NCI-H1417 (cell line): ENCODE measurements at places on chromosomes 1 and 21.

GRCh38 chr21:26138615-26139257, 31.8 kb downstream of the APP start:
- DNase-seq, result no peak

GRCh38 chr1:90198616-90199332, 203.9 kb downstream of the ZNF326 start:
- DNase-seq, result no peak

DNA sequence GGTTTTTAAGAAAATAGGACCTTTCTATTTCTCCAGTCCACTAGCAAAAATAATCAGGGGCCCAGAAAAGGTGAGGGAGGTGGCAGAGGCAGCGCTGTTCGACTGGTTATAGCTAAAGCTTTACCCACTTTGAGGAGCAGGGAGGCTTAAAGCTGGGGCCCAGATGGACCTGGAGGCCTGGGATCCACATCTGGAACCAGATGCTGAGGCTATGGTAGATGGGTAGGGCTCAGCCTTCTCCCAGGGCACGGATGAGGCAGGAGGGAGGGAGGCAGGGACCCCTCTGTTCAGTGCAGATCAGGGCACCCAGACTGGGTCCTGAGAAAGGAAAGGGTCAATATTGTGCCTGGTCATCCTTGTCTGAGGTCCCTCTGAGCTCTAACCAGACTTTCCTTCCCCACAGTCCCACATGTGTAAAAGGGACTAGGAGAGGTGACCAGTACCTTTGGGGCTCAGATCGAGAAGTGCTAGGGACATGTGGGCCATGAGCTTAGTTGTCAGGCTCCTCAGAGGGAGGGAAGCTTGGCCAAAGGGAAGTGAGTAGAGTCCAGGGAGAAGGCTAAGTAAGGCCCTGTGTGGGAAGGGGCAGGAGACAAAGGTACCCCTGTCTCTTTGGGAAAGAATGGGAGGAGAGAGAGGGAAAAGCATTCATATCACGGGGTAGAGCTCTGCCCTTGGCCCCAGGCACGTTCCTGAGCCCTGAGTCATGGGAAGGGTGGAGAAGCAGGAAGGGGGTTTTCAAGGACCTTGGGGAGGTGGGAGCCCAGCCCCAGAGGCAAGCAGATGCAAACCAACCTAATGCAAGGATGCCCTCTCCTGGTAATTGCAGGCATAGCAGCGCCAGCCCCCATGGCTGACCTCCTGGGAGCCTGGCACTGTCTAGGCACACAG, 15.4 kb downstream of the LMNA start:
- peak; percentile 82 for DNase-seq

DNA sequence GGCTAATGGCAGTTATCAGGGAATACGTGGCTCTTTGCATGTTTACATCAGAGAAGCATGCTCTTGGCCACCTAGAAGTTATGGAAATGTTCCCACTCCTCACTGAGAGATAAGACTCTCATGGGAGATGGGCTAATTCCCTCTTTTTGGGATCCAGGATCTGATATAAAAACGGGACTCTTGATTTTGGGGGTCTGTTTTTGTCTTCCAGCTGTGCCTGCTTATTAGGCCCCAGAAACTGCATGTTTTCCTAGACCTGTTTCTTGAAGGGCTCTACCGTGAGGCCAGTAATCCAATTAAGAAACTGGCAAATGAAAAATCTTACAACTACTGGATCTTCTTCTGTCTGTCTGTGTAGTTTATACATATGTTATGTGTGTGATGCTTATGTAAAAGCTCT, 47.0 kb upstream of the PTCH2 start:
- DNase-seq, result no peak

- no peak for DNase-seq
These were observed 594.7 kb downstream of the ADGRL2 start for GRCh38 chr1:82395440-82395839.

- no peak for DNase-seq
These were observed 4.5 kb downstream of the EPHX1 start for GRCh38 chr1:225814381-225814780.

DNA sequence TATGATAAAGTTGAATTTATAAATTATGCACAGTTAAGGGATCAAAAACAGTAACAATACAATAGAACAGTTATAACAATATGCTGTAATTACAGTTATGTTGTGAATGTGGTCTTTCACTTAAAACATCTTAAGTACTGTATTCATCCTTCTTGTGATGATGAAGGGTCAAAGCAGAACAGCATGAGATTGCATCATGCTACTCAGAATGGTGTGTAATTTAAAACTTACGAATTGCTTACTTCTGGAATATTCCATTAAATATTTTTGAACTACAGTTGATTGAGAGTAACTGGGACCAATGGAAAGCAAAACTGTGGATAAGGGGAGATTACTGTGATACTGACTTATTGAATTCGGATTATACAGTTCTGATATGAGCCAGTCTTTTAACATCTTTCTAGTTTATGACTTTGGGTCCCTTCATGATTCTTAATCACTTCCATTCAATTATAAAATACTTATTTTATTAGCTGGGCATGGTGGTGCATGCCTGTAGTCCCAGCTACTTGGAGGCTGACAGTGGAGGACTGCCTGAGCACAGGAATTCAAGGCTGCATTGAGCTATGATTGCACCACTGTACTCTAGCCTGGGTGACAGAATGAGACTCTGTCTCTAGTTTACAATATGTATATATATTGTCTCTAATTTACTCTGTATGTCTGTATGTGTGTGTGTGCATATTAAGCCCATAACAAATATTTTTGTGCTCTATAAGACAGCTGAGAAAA, 43.2 kb downstream of the ATP1B1 start:
- no peak for DNase-seq

DNA sequence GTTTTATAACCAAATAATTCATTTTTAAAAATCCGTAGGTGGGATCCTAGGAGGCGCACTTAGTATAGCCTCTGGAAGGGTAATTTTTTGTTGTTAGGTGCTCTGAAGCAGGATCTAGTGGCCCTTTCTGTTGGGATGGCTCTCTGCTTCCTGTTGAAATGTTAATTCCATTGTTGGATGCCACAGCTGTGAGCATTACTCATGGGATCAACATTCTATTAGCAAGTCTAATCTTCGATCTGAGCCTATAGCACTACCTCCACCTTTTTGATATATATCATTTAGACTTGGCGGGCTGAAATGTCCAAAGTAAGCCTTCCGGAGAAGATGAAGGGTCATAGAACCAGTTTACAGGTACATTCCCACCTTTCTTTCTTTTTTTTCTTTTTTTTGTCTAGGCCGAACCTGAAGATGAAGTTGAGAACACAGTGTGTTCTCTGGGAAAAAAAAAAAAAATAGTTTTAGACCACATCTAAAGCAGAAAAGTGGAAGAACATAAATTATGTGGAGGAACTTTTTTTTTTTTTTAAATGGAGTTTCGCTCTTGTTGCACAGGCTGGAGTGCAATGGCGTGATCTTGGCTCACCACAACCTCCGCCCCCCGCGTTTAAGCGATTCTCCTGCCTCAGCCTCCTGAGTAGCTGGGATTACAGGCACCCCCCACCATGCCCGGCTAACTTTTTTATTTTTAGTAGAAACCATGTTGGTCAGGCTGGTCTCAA, 1.4 kb downstream of the CXADR start:
- no peak for DNase-seq

- DNase-seq, result no peak
These were observed 195.8 kb downstream of the TPR start for GRCh38 chr1:186179231-186179630.

- DNase-seq, result peak; percentile 88
These were observed 38.0 kb downstream of the TMEM50B start for GRCh38 chr21:33441489-33442477.

DNA sequence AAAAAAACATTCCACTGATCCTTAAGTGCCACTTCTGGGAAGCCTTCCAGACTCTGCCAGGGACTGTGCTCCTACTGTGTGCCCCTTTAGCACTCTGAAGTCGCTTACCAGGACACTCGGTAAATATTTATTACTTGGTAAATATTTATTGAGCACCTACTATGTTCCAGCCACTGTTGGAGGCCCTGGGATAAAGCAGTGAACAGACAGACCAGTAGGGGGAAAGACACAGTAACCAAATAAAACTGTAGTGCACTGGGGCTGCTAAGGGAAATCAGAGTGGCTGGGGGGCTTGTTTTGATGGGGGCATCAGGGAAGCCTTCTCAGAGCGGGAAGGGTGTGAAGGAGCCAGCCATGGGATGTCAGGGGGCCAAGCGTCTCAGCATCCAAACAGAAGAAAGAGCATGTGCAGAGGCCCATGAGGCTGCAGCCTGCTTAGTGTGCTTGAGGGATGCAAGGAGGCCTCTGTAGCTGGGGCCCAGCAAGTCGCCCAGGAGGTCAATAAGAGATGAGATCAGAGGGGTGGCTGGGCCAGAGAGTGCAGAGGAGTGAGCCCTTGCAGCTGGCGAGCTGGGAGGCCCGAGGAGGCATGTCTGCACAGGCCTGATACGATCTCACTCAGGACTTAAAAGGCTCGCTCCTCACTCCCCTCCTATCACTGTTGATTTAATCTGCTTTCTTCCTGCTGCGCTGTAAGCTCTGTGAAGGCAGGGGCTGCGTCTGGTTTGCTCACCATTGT, 28.6 kb downstream of the KAZN start:
- DNase-seq, result no peak

DNA sequence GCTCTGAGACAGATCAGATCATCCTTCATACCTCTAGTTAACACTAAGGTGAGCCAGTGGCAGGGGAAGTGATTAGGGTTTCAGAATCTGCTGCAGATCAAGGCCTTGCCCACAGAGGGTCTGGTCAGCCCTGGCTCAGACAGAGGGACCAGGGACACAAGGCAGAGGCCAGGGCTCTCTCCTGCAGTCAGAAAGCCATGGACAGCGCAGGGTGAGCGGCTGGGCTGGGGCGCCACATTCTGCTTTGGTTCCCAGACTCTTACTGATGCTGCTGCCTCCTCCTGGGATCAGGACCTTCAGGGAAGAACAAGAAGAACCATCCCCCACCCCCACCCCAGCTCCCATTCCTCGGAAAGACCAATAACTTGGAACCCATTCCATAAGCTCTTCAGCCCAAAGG, 43.1 kb downstream of the GPR161 start:
- no peak for DNase-seq

DNA sequence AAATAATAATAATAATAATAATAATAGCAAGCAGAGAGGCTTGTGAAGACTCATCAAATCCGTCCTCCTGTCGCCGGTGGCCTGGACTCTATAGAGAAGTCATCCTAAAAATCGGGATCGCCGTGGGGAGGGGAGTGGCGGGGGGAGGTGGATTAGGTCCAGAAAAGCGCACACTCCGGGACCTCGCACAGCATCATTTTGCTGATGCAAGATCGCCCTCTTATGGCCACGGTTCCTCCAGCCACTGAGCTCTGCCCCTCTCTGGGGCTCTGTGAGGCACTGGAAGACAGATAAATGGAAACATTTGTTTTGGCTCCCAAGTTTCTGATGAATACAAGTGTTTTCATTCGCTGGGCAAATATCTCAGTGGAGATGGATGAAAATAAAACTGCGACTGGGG, 612.0 kb downstream of the MATN1 start:
- peak; percentile 40 for DNase-seq

GRCh38 chr1:95653618-95654017, 419.6 kb downstream of the RWDD3 start:
- no peak for DNase-seq

- no peak for DNase-seq
These were observed 15.2 kb downstream of the TMEM63A start for GRCh38 chr1:225866981-225867380.

DNA sequence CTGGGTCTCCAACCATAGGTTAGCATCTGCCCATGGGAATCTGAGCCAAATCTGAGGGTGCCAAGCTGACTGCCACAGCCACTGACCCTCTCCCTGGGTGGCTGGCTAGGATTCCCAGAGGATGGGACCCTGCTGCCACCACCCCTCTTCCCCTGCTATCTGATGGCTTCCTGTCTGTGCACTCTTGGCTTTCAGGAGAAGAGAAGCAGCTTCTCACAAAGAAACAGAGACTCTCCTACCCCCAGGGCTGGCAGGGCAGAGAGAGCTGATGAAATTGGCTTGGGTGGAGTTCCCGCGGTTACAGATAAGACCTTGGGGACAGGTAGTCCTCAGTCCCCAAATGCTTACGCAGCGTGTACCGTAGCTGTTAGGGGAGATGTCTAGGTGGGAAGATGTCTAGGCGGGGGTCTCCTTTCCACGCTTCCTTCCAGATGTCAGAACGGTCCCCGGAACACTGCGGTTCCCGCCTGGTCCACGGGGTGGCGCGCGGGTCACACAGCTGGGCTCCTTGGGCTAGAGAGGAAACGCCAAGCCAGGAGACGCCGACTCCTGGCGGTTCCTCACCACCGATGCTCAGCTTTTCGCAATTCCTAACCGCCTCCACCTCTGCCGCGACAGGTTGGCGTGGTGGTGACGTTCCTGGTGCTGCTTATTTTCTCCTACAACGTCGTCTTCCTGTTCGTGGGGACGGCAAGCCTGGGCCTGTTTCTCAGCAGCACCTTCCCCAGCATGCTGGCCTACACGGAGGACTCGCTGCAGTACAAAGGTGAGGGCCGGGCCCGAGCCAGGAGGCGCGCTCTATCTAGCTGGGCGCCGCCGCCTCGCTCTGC, 40.1 kb downstream of the ELK4 start:
- peak; percentile 94 for DNase-seq

- DNase-seq, result no peak
These were observed 12.3 kb downstream of the NES start for GRCh38 chr1:156664767-156665411.

DNA sequence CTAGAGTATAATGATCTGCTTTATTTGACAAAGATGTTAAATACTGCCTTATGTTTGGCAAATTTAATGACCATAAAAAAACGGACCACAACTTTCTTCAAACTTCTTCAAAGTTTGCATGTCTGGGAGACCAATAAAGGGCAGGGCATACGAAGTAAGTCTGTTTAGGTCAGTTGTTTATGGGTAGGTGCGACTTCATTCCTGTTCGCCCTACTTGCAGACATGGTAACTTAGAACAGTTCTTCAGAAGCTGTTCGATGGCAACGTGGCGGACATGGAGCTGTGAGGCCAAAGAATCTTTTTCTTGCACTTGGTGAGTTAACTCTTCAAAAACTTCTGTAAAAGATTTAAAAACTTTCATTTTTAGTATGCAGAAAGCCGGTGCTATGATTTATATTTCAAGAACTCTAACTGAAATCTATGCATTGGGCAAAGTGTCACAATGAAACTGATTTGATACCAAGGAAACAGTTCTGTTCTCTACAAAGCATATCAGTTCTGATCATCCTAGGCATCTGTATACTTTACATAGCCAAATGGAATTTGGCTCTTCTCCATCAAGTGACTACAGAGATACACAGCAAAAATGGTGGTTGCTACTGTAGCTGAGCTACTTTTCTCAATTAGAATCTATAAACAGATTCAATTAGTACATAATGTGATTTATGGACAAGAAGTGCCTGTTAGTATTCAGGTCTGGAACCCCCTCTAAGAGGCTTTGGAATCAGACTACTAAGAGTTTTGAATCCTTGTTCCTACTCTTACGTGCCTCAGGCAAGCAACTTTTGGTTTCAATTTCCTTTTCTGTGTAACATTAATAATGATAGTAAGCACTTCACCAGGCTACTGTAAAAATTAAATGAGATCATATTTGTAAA, 25.7 kb downstream of the C21orf91 start:
- DNase-seq, result no peak
